ENCODE measurements at places on chromosomes 2 and 18. TPM values are rescaled to one million over a fixed set of nuclear protein-coding genes. Genes with fewer than 3 reads are reported as not detected.

DNA sequence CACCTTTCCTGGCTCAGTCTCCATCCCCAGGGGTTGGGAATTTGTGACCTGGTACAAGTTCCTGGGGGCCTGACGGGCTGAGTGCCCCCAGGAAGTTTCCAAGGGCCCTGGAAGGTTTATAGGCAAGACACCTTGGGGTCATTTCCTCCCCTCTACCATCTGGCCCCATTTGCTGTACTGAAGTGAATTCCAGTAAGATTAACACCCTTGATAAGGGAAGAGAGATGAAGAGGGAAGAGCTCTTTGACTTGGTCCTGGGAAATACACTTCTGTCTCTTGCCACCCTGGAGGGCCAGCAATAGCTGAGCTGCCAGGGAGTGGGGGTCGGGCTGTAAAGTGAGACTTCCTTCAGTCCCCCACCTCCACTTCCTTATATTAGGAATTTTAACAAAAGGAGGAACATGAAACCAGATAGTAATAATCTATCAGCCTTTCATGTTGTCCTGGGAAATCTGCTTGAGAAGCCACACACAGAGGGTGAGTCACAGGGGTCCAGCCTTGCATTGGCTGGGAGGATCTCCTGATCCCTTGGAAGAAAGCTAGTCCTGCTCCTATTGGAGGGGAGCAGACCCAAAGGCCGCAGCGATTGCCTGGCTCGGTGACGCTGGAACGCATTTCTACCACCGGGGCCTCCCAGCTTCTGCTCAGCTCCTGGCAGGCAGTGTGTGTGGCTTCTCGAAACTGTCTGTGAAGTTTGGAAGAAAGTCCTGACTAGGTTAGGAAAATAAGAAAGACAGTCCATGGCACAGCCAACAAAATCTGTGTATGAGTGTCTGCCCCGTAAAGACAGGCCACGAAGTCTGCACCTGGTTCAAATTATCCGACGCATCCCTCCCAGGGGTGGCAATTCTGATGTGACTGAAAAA lies 87.3 kb downstream of the ACAA2 start:
- no peak for DNase-seq

DNA sequence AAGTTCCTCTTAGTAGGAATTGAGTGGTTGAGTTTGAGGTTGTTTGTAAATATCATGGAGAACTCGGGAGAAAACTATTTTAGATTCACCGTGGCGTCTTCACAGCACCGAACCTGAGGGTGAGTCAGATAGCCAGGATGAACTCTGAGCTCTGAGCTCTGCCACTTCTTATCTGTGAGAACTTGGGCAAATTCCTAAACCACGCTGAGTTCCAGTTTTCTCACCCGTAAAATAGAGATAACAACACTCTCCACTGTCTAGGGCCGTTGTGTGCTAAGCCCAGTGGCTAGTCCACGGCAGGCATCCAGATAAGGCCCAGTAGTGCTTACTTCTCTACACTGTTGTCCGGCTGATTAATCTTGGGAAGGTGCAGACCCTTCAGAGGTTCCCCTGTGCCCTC lies 7.0 kb downstream of the KIF5C start:
- DNase-seq, result no peak

DNA sequence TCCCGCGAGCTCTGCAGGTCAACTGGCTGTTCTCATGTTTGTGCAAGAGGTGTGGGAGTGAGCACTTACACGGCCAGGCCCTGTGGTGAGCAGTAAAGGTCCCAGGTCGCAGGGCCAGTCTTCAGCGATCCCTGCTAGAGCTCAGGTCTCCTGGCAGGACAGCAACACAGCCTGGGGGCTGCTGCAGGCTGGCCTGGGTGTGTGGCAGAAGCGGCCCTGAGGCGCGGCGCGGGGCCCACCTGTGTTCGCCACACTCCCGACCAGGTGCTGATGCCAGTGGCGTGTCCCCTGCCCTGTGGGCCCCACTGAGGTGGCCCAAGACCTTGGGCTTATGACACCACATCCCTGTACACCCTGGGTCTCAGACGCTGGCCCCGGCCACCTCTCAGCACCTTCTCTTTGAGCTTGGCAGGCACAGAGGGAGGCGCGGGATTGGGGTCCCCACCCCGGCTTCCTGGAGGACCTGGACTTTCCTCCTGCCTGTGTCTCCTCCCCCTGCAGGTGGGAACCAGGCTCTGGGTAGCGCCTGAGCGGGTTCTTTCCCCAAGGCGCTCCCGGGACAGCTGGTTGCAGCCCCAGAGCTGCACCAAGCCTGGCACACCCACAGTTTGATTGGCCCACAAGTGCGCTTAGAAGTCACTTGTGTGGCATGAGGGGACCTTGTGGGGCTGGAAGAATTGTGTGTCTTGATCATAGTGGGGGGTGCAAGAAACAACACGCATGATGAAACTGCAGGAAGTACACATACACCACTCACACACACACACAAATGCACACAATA lies 59.2 kb downstream of the TWIST2 start:
- DNase-seq, result no peak

Gene TRIP12
- total RNA-seq, result 229 TPM

Gene GBX2
- total RNA-seq, result not detected

All from activated CD4-positive, alpha-beta memory T cell treated with anti-CD3 and anti-CD28 coated beads, Interleukin-2, amount 10 ng/mL, durations not matched to agents 7 days and 5 days (primary cell).